Stimulated activated CD8-positive, alpha-beta memory T cell treated with anti-CD3 and anti-CD28 coated beads, Interleukin-15, amount 100 ng/mL, for 4 hours (primary cell): ENCODE measurements at places on chromosomes 5 and 9.

- DNase-seq = no peak
Observed at GRCh38 chr5:1111241-1111726, 579 bp downstream of the SLC12A7 start.

DNA sequence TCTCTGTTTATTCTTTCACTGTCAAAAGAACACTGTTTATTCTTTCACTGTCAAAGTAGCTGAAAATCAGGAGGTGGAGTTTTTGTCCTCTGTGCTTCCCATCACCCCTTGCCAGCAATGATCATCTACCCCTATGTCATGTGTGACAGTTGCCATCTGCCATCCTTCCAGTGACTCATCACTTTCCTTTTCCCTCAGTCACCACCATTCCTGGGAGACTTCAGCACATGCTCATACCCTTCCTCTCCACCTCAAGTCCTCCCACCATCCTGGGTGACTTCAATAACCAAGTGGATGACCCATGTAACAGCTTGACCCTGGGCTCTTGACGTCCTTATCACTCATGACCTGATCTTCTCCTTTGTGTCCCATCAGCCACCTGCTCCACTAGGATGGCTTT is 43.3 kb upstream of the RASEF start:
- DNase-seq = no peak

DNA sequence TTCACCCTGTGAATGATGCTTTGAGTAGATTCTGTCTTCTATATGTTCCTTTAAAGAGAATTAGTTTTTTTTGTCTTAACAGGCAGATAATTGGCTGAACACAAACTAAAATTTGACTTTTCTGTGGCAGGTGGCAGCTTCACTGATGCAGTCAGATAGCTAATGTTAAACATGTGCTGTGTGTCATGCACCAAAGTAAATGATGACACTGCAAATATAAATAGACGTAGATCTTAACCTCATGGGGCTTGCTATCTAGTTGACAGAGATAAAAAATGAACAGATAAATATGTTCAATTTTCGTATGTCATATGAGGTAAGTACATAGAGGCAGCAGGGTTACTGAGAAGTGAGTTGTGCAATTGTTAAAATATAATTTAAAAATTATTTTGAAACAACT is 82.7 kb downstream of the PARP8 start:
- DNase-seq = no peak

DNA sequence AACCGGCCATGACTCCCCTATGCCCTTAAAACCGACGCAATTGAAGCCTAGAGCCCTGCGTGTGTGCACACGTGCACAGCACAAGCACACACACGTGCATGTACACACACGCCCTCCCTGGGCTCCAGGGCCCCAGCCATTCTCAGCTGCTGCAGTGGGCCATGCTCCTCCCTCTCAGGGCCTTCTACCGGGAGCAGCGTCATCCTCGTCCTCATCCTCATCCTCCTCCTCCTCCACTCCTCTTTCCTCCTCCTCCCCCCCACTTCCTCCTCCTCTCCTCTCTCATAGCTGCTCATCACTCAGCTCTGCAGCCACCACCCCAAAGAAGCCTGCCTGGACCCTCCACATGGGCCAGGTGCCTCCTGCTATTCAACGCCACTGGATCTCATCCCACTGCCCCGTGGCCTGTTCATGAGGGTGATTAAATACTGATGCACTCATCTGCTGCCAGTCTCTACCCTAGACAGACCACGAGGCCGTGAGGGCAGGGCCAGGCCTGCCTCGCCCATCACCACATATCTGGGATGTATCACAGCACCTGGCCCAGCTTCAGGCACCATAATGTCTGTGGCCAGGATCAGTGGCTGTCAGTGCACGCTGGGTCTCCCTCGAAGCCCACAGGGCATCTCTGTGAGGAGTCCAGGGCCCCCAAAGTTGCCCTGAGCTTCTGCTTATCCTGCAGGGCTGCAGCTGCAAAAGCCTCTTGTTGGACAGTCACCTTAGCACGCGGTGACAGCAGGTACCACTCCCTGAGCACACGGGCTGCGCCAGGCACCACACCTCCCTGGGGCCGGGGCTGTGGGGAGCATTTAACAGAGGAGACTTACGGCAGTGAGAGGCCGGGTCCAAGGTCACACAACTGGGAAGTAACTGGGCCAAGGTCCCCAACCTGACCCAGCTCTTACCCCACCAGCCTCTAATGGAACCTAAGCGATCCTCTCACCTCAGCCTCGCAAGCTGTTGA is 9.8 kb downstream of the FAM78A start:
- no peak for DNase-seq

- DNase-seq = no peak
Observed at GRCh38 chr9:133978226-133978898, 13.8 kb downstream of the VAV2 start.

GRCh38 chr5:51302343-51302742 is 80.9 kb upstream of the ISL1 start:
- no peak for DNase-seq
